ENCODE measurements at places on chromosomes 1 and 21.

DNA sequence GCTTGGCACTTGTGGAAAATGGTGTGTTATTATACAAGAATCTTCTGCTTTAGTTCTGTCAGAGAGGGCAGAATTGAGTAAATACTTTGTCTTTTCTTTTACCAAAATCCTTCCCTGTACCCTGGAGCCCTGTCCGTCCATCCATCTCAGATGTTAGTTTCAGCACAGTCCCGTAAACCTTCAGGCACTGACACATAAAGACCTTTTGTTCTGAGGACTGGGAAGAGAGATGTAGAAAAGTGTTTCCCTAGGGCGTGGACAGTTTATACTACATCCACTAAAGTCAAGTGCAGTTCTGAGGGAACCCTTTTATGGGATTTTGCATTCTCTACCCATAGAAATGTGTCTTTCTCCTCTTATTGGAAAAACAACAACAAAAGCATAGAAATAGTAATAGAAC, 162.4 kb downstream of the PDE4B start:
- no peak overlapping the region for H3K4me3 ChIP-seq
- DNase-seq, result no peak
- no peaks in the 10 kb centered on the region for H3K36me3 ChIP-seq
- H3K27ac ChIP-seq, result no peak overlapping the region
- no peaks in the 10 kb centered on the region for H3K27me3 ChIP-seq

GRCh38 chr21:41396558-41397075, 29.4 kb upstream of the MX1 start:
- no peak for DNase-seq
- no peak overlapping the region for H3K27ac ChIP-seq
- peaks cover 16% of the 10 kb centered on the region for H3K4me1 ChIP-seq
- H3K4me3 ChIP-seq, result no peak overlapping the region
- no peaks in the 10 kb centered on the region for H3K27me3 ChIP-seq
- H3K36me3 ChIP-seq, result no peaks in the 10 kb centered on the region

GRCh38 chr1:221689138-221689537, 52.8 kb downstream of the DUSP10 start:
- H3K4me1 ChIP-seq, result peaks cover 11% of the 10 kb centered on the region
- no peak overlapping the region for H3K4me3 ChIP-seq
- H3K27me3 ChIP-seq, result no peaks in the 10 kb centered on the region
- no peak for DNase-seq

GRCh38 chr1:159991513-159991912, 37.5 kb upstream of the SLAMF9 start:
- no peaks in the 10 kb centered on the region for H3K36me3 ChIP-seq
- no peaks in the 10 kb centered on the region for H3K27me3 ChIP-seq
- no peak for DNase-seq
- no peak overlapping the region for H3K4me3 ChIP-seq

DNA sequence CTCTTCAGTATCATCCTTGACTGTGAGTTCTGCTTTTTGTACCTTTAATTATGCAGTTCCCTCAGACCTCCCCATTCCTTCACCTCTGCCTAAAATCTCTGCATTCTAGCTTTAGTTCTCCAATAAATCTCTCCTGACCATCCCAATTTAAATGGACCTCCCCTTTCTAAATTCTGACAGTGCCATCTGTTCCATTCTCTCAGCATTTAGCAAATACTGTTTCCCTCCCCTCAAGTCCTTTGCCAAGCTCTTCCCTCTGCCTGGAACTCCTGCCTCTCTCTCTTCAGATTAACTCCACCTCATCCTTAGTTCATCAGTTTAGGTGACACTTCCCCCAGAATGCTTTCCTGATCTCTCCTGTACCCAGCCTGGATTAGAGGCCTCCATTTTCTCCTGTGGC, 54.0 kb upstream of the JUN start:
- H3K4me3 ChIP-seq, result no peak overlapping the region
- no peaks in the 10 kb centered on the region for H3K27me3 ChIP-seq
- no peaks in the 10 kb centered on the region for H3K4me1 ChIP-seq
- no peak for DNase-seq
- H3K27ac ChIP-seq, result no peak overlapping the region
